ENCODE measurements at places on chromosomes 5 and 9. TPM values are rescaled to one million over a fixed set of nuclear protein-coding genes. Genes with fewer than 3 reads are reported as not detected.

ZNF883 gene
- 0.23 TPM for total RNA-seq

GRCh38 chr9:133944746-133945135 lies 47.4 kb downstream of the VAV2 start:
- DNase-seq, result no peak

ANKDD1B gene
- total RNA-seq, result 0.93 TPM

DNA sequence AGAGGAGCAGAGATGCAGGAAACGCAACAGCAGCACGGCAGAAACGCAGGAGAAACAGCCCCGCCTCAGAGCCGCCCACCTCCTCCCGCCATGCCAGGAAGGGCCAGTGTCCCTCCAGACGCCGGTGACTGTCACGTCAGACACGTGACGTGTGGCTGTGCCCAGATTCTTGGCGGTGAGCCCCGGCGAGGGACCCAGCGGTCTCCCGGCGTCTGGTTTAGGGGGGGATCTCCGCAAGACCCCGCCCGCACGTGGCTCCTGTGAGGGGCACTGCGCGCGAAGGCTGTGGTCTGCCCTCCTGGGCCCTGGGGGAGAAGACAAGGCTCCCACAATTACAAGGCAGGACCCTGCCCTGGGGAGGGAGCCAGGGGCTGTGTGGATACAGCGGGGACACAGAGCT lies 2.4 kb upstream of the LCN8 start:
- no peak for DNase-seq

- DNase-seq, result no peak
Measured at GRCh38 chr5:154677921-154678320, 77.3 kb upstream of the LARP1 start.

- DNase-seq, result no peak
Measured at GRCh38 chr9:133973791-133974630, 18.1 kb downstream of the VAV2 start.

EIF4E1B gene
- not detected for total RNA-seq

DNA sequence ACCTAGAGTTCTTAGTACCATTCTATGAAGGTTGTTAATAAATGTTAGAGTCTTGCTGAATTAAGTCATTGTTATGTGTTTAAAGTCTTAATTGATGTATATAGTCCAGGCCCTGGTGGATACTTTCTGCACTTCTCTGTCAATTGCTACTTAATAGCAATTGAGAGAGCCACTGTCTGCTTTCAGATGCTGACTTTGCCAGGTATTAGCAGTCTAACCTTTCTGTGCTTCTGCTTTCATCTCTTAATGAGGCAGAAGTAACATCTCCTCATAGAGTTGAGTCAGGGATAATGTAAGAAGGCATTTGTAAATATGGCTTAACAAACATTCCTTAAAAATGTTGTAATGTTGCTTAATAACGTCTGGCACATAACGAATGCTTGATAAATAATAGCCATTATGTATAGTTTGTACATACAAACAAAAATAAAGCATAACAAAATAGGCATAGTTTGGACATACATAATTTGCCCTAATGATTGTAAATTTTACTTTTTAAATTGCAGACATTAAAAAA lies 28.3 kb downstream of the RASGRF2 start:
- DNase-seq, result no peak

PCDHB14 gene
- total RNA-seq, result 0.42 TPM

FLT4 gene
- total RNA-seq, result 8.7 TPM

ITGA1 gene
- 187 TPM for total RNA-seq

PCA3 gene
- 0.33 TPM for total RNA-seq

GRAMD2B gene
- 24.1 TPM for total RNA-seq

DNA sequence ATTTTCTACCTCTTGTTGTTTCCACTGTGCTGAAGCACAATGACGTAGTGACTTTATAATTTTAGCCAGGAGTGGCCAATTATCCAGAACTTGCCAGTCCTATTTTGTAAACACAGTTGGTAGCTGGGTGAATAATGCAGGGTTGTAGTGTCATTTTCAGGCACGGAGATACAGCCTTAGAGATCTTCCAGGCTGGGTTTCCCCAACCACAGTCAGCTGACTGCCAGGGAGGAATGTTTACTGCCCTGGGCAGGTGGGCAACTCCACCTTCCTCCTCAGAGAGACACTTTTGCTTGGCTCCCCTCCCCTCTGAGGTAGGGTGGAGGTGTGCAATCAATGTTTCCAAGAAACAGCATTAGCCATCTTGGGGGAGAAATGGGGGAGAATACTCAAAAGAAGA lies 228.1 kb upstream of the NR4A3 start:
- DNase-seq, result no peak

SLC34A1 gene
- 1.0 TPM for total RNA-seq

- DNase-seq, result no peak
Measured at GRCh38 chr5:160500786-160501779, 79.4 kb downstream of the PTTG1 start.

- DNase-seq, result no peak
Measured at GRCh38 chr9:93593144-93593658, 16.8 kb downstream of the PHF2 start.

DNA sequence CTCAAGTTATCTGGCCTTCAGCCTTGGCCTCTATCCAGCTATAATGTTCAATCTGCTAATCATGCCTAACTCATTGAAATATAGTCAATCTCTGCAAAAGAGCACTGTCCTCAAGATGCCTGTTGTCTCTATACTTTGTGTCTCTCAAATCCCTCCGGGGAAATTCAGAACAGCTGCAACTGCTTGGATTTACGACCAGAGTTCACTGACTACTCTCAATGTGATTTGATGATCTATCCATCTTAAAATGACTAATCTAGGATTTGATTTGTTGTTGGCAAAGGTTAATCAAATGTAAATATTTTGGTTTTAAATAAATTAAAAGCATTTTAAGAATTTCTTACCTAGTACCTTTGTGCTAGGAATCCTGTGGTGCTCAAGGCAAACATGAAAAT lies 40.9 kb downstream of the SVEP1 start:
- DNase-seq, result no peak

DNA sequence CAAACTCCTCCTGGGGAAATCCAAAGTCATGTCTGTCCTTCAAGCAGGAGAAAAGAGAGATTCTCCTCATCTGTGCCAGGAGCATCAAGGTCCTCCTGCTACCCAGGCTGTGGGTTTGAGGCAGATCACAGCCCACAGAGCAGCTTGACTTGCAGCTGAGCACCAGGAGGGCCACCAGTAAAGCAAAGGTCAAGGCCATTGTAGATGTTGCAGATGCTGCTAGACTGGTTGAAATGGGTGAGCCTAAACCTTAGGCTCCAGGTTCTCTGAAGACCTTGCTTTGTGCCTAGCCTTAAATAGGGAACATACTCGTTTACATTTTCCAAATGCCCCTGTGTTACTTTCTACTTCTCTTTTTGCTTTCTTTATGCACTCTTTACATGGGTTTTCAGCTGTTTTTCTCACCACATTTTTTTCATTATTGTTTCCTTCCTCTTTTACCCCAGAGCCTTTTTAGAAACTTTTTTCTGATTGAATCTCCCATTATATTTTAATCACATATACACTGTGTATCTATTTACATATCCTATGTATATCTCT lies at the start of gene IFNA2:
Gene IFNA2 (minus strand): TSS at position 268 of the 540 bp plus-strand sequence. CDS start 69 bp downstream, at position 199.
- no peak for DNase-seq

SPINK4 gene
- not detected for total RNA-seq

ZCCHC10 gene
- 5.1 TPM for total RNA-seq

GRCh38 chr9:120978987-120979386 lies 52.4 kb upstream of the TRAF1 start:
- no peak for DNase-seq

NR6A1 gene
- total RNA-seq, result 6.1 TPM

- no peak for DNase-seq
Measured at GRCh38 chr9:99595796-99596195, 225.9 kb upstream of the NR4A3 start.

MYORG gene
- 26.6 TPM for total RNA-seq

- DNase-seq, result no peak
Measured at GRCh38 chr9:12753931-12754330, 20.9 kb upstream of the LURAP1L start.

GRCh38 chr5:42020788-42021530 lies 95.9 kb downstream of the FBXO4 start:
- DNase-seq, result no peak

DNA sequence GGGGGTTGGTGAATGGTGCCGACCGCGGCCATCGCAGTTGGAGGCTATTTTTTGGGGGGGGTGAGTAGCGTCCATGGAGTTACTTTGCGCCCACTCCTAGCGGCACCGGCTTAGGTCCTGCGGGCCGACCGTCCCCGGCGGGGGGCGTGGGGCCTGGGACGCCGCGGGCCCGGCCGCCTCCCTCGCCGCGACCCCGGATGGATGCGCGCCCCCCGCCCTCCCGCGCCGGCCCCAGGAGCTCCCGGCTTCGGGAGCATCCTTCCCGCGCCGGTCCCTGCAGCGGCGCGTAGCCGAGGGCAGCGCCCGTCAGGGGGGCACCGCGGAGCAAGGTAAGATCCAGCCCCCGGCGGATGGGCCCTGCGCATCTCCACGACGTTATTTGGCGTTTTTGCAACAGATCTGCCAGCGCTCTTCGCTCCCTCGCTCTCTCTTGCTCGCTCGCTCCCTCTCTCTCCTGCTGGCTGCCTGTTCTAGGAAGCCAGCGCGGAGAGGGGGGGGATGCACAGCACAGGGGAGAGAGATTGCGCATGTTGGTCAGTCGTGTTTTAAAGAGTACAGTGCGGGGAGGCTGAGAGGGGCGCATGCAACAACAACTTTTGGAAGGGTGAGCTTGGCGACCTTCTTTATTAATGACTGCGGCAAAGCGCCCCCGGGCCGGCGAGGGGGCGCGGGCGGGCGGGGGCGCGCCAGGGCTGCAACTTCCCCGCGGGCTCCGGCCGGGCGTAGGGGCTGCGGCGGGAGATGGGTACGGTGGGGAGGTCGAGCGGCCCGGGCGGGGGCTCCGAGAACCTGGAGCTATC lies 413 bp downstream of the JADE2 start:
- DNase-seq, result peak; percentile 64

- DNase-seq, result no peak
Measured at GRCh38 chr5:160044391-160044804, 35.5 kb downstream of the TTC1 start.

- no peak for DNase-seq
Measured at GRCh38 chr5:173798127-173798810, 89.9 kb upstream of the CPEB4 start.

DNA sequence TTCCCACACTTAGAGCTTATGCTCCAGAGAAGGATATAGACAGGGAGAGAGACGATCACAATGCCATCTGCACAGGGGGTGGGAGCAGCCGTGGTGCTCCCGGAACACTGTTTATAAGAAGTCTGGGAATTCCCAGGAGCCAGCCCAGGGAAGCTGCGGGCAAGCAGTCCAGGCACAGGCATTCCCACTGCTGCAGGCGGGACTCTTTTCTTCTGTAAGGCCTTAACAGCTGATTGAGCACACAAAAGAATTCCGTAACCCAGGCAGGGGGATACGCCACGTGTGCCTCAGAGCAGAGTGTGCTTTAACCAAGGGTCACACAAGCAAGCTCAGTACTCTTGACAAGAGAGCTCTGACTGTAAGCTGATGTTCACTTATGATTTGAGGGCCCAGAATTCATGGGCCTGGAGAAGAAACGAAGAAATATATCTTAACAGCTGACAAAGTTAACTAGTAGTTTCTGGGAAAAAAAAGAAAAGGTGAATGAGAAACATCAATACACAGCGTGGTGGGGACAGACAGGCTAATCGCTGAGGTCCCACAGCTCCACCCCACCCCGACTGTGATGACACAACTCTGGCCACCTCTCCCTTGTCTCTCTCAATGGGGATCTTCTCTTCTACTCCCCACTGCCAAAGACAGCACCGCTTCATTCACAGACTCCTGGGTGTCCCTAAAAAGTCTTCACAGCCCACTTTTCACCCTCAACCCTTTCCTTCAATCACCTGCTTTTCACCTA lies 85.9 kb upstream of the SIMC1 start:
- DNase-seq, result no peak

DNA sequence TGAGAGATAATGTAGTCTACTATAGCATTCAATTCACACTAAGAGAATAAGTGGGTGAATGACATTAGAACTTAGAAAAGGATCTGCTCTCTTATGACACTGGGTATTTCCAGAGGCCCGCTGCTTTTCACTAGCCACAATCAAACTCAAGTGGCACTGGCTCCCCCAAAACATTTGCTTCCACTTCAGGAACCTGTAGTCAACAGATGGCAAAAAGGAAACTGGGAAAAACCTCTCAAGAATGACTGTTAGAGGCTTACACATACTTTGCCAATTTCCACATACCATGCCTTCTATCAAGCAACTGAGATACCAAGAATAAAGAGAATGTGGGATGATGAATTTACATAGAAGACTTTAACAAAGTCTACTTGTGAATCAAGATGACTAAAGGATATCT lies 11.2 kb downstream of the POC5 start:
- no peak for DNase-seq

DNA sequence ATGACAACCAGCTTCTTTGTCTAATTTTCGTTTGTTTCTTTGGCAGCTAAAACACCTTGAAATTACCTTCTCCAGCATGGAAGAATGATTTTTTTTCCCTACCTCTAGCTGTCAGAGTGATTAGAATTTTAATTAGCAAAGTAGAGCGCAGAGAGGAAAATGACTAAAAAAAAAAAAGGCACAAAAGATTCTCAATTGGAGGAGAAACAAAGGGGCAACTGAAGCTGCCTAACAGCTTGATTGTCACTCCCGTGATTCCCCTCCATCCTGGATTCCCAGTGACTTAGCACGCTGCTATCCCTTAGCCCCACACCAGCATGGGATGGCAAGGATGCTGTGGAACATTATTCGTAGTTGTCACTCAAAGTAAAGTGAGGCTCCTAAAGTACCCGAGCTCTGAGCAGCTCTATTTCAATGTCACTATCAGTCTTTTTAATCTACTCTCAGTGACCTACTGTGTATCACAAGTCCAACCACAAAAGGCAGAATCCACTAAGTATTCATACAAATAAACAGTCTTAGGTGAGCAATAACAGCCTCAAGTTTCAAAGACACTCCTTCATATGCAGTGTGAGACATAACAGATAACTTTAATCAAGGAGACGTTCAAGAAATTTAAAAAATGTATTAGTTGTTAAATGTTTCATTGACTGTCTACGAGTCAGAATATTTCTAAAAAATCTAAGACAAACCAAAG lies 710.0 kb upstream of the GRAMD2B start:
- DNase-seq, result no peak

DNA sequence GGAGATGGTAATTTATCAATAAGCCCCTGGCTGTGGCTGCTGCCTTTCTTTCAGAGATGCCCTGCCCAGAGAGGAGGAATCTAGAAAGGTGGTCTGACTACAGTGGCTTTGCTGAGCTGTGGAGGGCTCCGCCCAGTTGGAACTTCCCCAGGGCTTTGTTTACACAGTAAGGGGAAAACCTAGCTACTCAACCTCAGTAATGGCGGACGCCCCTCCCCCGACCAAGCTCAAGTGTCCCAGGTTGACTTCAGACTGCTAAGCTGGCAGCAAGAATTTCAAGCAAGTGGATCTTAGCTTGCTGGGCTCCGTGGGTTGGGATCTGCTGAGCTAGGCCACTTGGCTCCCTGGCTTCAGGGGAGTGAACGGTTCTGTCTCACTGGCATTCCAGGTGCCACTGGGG lies 865.4 kb upstream of the ACO1 start:
- no peak for DNase-seq

LARP1 gene
- total RNA-seq, result 37.7 TPM

SPINK6 gene
- not detected for total RNA-seq

CTSV gene
- total RNA-seq, result 0.17 TPM

DNA sequence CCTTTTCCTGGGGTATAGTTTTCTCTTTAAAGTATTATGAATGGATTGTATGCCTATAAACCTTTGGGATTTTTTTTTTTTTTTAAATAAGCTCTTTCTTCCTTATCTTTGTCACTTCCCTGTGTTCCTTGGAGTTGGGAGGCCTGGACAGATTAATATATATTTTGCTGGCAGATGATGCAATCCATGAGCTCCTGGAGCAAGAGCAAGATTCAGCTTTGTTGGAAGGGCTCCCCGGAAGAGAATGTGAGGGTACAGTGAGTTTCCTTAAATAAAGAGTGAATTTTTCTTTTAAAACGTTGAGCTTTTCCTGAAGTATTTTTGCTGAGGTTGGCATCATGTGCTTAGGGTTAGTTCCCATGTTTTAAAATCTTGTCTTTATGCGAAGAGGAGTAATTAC lies 98.7 kb upstream of the SLC28A3 start:
- no peak for DNase-seq

Measured in liver (tissue), 10 donors.